ENCODE measurements at places on chromosomes 7 and 10. TPM values are rescaled to one million over a fixed set of nuclear protein-coding genes. Genes with fewer than 3 reads are reported as not detected.

TMEM273 gene
- total RNA-seq: not detected

ADAM12 gene
- total RNA-seq: 40.8 TPM

MBL2 gene
- not detected for total RNA-seq

SPDYE11 gene
- not detected for total RNA-seq

OGA gene
- total RNA-seq: 142 TPM

RADIL gene
- total RNA-seq: 0.50 TPM

FBXL13 gene
- 1.2 TPM for total RNA-seq

SPDYE3 gene
- not detected for total RNA-seq

TMEM229A gene
- not detected for total RNA-seq

COL13A1 gene
- total RNA-seq: 35.9 TPM

CLEC2L gene
- total RNA-seq: not detected

FAM221A gene
- total RNA-seq: 2.0 TPM

OR13A1 gene
- total RNA-seq: not detected

IL2RA gene
- not detected for total RNA-seq

LRRC61 gene
- 2.2 TPM for total RNA-seq

FLNC gene
- total RNA-seq: 286 TPM

BTBD16 gene
- not detected for total RNA-seq

ZC3HAV1 gene
- total RNA-seq: 25.3 TPM

ANKRD7 gene
- 1.9 TPM for total RNA-seq

Data from uterine smooth muscle cell (primary cell).